ENCODE measurements at places on chromosomes 1 and 21. TPM values are rescaled to one million over a fixed set of nuclear protein-coding genes. Genes with fewer than 3 reads are reported as not detected.

GRCh38 chr1:170730014-170730413 lies 66.1 kb downstream of the PRRX1 start:
- no peak overlapping the region for H3K4me3 ChIP-seq
- H3K27me3 ChIP-seq: peaks cover 6% of the 10 kb centered on the region
- H3K4me1 ChIP-seq: no peaks in the 10 kb centered on the region
- H3K36me3 ChIP-seq: no peaks in the 10 kb centered on the region
- DNase-seq: no peak

DNA sequence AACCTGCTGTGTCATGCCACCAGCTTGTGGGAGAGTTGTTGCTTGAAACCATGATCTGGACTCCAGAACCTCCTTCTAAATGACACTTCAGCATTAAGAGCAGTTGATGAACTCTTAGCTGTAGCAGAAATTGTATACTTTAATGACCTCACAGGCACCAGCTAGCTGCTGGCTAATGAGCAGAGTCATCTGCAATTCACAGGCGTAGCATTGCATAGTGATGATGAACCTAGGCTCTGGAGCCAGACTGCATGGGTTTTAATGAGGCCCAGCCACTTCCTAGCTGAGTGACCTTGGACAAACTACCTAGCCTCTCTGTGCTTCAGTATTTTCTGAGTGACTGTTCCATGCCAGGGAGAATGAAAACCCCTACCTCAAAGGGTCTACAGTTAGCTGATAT lies 407.1 kb downstream of the LMO4 start:
- no peak overlapping the region for H3K4me3 ChIP-seq
- H3K27me3 ChIP-seq: no peaks in the 10 kb centered on the region
- H3K4me1 ChIP-seq: no peaks in the 10 kb centered on the region
- DNase-seq: no peak

DNA sequence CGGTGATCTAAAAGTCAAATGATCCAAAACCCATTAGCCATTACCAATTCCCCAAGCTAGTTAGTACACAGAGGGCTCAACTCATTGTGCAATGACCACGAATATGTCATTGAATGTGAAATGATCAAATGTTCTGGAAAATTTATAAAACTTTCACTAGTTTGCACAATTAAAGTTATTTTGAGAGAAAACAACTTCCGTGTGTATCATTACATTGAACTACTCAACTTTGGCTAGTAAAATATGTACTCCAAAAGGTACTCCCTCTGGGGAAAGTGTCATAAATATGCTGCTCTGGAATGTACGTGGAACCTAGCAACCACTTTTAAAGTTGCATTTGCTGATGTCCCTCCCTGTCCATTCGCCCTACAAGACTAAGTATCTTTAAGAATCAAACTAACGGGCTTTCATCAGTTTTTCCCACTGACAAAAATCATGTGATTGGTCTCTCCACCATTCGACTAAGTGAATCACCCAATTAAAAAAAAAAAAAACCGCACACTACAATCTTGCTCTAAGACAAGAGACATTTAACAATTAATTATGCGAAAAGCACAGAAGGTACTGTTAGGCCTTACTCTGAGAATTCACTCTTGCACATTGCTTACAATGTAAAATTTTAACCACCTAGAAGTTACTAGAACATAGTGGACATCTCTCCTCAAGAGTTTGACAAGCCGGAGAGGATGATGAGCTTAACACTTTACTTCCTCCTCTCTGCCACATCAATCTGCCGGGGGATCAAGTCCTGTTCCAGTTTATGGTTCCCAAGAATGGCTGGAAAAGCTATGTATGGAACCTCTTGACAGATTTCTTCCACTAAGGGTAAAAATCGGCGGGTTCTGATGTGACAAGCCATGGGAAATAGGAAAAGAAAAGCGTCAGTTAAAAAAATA lies 1.2 kb downstream of the ACBD3 start:
- no peak for DNase-seq
- peaks cover 36% of the 10 kb centered on the region for H3K4me1 ChIP-seq
- peak overlapping the region; percentile 93 for H3K4me3 ChIP-seq
- no peaks in the 10 kb centered on the region for H3K27me3 ChIP-seq
- H3K36me3 ChIP-seq: peaks cover 6% of the 10 kb centered on the region
- H3K27ac ChIP-seq: no peak overlapping the region

Gene NTMT2
- not detected for total RNA-seq

GRCh38 chr1:119674835-119675289 lies 26.8 kb upstream of the ZNF697 start:
- no peak for DNase-seq
- H3K36me3 ChIP-seq: no peaks in the 10 kb centered on the region
- H3K4me1 ChIP-seq: no peaks in the 10 kb centered on the region
- no peak overlapping the region for H3K27ac ChIP-seq
- H3K27me3 ChIP-seq: no peaks in the 10 kb centered on the region

GRCh38 chr1:229129301-229130027 lies 141.4 kb upstream of the RAB4A start:
- peak overlapping the region; percentile 36 for H3K4me3 ChIP-seq
- no peaks in the 10 kb centered on the region for H3K27me3 ChIP-seq
- H3K27ac ChIP-seq: no peak overlapping the region
- H3K36me3 ChIP-seq: no peaks in the 10 kb centered on the region
- peak; percentile 45 for DNase-seq

DNA sequence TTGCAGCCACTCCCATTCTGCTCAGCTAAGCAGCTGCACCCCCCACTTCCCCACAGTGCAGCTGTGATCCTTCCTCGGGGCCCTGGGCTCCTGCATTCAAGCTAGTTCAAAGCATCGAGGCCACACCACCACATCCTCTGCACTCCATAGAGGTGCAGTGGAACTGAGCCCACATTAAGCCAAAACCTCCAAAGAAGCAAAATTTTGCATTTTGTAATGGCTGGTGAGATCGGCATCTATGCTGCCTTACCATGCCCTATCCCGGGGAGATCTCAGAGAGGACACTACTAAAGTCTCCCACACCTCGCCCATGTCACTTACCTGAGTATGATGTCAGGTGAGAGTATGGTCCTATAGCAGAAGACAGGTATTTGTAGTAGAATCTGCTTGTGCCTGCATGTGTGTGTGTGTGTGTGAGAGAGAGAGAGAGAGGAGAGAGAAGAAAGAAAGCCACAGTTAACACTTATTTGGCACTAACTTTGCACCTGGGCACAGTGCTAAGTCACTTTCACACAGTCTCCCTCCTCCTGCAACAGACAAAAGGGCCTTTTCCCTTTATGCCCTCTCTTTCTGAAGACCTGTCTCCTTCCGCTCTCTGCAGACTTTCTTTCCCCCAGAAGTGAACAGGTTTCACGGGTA lies 89.8 kb downstream of the KIF14 start:
- H3K36me3 ChIP-seq: no peaks in the 10 kb centered on the region
- H3K4me1 ChIP-seq: peaks cover 27% of the 10 kb centered on the region
- H3K27me3 ChIP-seq: peaks cover 3% of the 10 kb centered on the region
- DNase-seq: peak; percentile 56
- H3K4me3 ChIP-seq: peak overlapping the region; percentile 30
- H3K27ac ChIP-seq: peak overlapping the region; percentile 45

GRCh38 chr1:31926853-31927660 lies 11.1 kb downstream of the PTP4A2 start:
- no peak for DNase-seq
- H3K27me3 ChIP-seq: no peaks in the 10 kb centered on the region
- H3K4me3 ChIP-seq: peak overlapping the region; percentile 8
